Activated CD4-positive, alpha-beta T cell treated with anti-CD3 and anti-CD28 coated beads for 4 hours (primary cell): ENCODE measurements at places on chromosomes 1 and 21.

GRCh38 chr1:92585831-92586230, 99.1 kb upstream of the GFI1 start:
- no peak for DNase-seq

- DNase-seq, result no peak
Observed at GRCh38 chr1:37437087-37437486, 37.3 kb upstream of the ZC3H12A start.

DNA sequence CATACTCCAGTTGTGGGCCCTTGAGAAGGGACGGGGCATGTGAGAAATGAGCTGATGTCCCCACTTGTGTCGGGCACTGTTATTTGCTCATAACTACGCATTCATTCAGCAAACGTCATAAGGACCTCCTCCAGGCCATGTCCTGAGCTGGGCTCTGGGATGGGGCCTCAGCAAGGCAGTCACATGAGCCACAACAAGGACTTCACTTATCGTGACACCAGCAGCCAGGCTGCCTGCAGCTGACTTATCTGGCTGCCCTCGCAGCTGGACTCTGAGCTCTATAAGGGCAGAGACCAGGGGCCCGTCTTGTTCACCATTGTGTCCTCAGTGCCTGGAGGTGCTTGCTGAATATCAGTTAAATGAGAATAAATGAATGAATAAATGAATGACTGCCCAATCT, 37.5 kb upstream of the GRIK3 start:
- DNase-seq, result no peak

- DNase-seq, result no peak
Observed at GRCh38 chr1:216090556-216090955, 332.7 kb downstream of the USH2A start.

DNA sequence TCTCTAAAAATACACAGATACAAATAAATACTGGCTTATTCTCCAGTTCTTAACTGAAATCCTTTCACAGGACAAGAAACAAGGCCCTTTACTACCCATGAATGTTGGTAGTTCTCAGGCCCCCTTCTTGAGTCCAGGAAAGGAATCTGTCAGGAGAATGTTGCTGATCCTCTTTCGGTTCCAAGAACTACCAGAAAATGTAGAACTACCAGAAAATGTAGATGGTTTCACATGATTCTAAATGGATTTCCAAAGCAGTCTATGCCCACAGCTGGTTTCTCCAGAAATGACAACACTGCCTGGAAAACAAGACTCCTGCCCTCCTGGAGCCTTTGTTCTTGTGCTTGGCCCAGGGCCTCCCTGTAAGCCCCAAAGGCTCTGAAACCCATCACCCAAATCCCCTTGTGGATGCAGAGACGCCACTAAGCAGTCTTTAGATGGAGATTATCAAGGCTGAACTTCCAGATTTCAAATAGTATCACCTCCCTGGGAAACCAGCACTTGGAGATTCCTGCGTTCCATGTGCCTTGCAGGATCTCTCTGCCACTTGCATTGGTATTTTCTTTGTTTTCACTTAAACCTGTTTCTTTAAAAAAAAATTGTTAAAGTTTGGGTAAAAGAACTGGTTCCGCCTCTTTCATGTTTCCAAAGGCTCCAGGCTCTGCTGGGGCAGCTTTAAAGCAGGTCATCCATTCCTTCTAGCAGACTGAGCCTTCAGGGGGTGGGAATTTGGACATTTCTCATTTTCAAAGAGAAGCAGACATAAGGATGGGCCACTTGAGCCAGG, 53.4 kb downstream of the MAN1C1 start:
- DNase-seq, result no peak

GRCh38 chr1:148264374-148265276, 112.5 kb upstream of the NBPF11 start:
- no peak for DNase-seq

DNA sequence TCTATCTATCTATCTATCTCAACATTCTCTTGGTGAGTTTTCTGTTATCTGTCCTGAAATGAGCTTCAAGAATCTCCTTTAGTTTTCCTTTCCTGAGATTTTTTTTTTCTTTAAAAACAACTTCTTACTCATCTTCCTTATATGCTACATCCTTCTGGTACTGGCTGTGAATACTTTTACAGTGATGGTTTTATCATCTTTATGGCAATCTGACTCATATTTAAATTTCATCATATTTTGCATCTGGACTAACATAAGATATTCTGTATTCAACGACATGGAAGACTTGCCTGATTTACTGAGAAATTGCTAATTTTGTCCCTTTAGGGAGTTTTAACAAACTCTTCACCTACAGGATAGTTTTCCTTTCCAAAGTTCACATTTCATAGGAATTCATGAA, 33.0 kb downstream of the PDE4B start:
- no peak for DNase-seq

DNA sequence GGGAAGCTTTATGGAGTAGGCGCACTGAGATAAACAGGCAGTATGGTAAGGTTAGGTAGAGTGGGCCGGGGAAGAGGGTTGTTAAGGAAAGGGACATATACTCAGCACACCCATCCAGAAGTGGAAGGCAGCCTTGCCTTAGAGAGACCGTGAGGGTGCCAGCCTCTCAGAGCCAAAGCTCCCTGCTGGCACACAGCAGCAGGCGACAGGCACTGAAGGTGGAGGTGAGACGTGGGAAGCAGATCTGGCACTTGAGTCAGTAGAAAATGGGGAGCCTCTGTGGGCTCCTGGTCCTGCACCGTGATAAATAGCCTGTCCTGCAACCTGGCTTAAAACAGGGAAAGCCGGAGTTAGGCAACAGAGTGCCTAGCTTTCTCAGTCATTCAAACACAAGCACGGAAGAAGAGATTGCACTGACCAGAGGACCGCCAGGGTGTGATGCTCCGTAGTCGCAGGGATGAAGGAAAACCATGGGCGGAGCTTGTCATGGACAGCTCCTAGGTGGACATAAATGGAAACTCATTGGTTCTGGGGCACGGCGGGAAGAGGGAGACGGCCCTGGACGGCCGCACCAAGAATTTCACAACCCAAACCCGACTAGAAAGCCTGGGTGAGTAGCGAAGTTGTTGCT, 15.5 kb downstream of the KCNK1 start:
- no peak for DNase-seq

DNA sequence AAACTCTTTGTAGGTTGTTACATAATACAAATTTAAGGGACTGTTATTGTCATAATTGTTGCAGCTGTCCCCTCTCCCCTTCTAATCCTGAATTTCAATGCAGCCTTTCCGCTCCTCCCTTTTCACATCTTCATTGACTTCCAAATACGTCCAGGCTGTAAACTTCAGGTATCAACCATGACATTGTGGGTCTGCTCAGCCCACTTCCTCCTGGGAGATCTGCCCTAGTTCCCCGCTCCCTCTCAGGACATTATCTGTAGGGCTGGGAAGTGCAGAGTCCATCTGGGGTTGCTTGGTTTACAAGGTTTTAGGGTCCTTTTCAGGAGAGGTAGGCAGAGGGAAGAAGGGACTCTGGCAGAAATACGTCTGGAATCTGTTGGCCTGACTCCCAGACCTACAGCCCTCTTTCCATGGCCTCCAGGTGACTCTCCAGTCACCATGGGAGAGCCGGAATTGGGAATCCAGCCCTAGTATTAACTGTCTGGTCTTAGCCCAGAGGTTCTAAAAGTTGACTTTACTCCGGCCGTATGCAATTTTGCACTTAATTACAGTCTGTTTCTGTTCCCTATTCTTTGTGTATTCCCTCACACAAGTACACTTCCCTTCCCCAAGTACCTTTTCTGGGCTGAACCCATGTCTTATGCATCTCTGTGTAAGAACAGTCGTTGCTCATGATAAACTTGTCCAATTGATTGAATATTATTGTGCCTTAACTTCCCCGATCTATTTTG, 4.7 kb upstream of the DENND2D start:
- DNase-seq, result no peak

GRCh38 chr1:121516234-121516967, 331.6 kb downstream of the SRGAP2C start:
- DNase-seq, result peak; percentile 20

- no peak for DNase-seq
Observed at GRCh38 chr1:89761901-89762300, 58.9 kb upstream of the LRRC8D start.

DNA sequence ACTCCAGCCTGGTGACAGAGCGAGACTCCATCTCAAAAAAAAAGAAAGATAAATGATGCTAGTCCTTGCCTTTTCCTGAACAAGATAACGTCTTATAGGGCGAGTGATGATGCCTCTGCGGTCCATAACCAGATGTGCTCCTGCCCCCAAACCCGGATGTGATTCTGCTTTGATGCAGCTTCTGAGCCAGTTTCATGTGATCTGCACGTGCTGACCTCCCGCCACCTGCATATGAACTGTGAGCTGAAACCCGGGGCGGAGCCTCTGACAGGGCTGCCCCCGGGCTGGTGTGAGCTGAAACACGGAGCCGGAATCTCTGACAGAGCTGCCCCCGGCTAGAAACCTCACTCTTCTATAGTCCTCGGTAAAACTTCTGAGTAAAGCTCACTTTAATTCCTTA, 1.3 kb downstream of the KRTAP12-4 start:
- DNase-seq, result no peak

DNA sequence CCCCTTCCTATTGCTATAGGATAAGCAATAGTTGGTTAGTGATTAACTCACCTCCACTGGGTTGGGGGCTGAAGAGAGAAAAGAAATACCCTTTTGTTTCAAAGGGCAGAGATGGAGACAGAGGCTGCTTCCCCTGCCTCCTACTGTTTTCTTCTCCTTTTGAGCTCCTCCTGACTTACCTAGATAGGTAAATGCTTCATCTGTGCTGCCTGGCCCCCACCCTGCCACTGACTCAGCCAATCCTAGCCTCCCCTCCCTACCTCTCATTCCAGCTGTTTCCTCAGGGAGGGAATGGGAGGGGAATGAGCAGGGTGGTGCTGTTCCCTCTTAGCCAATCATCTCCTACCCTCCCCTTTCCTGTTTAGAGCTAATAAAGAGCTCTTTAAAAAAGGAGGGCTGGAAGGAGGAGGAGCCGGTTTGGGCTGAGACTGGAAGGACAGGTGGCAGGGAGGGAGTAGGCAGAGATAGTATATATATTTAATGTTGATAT, at the start of gene C1orf116:
TSS of gene C1orf116 (minus strand) at position 229 of the 490 bp plus-strand sequence. CDS start 5,158 bp downstream, outside the sequence.
- no peak for DNase-seq

- DNase-seq, result no peak
Observed at GRCh38 chr1:42085596-42085995, 67.6 kb upstream of the GUCA2B start.

- DNase-seq, result no peak
Observed at GRCh38 chr1:36464605-36465393, 615 bp upstream of the MRPS15 start.

GRCh38 chr1:14184454-14184853, 414.0 kb upstream of the KAZN start:
- no peak for DNase-seq

DNA sequence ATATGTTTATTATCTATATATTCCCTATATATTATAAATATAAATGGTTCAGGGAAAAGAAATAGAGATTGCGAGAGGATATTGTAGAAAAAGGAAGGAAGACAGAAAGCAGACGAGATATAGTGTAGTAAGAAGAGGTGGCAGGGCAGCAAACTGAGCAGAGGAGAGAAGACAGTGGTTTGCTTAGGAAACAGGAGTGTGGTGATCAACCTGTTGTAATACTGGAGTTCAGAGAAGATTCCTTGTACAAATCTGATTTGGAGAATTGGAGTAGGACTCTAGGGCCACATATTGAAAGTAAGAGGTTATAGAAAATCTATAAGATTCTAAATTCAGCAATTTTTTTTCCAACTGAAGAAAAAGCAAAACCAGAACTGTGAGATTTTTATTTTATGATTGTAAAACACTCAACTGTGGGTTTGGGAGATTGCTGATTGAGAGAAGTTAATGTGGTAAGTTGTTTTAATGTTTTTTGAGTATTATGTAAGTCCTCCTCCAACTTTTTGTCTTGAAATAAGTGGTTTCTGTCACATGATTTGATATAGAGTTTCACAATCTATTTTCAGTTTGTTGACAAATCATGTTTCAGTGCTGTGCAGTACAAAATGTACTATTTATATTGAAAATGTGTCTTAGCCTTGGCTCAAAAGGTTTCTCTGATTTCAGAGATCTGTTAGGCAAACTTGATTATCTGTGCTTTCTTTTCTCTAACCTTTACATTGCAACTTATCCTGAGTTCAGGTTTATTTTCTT, 9.6 kb upstream of the AMY2B start:
- no peak for DNase-seq

DNA sequence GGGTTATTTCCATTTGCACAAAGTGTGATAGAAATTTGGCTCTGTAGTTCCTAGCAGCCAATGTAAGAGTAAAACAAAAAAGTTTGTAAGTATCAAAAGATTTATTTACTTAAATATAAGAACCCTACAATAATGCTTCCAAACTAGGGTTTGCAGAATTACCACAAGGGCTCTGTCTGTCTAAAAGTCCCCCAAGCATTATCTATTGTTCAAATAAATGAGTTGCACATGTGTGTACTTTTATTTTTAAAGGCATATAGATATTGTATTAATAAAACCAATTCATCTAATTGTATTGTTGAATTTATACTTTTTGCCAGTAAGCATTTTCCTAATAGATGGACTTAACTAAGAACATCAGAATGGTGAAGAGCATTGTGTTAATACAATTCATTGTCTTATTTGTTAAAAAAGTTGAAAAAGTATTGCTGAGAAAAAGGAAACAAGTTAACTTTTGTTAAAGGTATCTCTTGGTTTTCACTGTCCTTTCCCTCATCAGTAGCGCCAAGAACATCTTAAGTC, 863 bp upstream of the PTPRC start:
- no peak for DNase-seq

DNA sequence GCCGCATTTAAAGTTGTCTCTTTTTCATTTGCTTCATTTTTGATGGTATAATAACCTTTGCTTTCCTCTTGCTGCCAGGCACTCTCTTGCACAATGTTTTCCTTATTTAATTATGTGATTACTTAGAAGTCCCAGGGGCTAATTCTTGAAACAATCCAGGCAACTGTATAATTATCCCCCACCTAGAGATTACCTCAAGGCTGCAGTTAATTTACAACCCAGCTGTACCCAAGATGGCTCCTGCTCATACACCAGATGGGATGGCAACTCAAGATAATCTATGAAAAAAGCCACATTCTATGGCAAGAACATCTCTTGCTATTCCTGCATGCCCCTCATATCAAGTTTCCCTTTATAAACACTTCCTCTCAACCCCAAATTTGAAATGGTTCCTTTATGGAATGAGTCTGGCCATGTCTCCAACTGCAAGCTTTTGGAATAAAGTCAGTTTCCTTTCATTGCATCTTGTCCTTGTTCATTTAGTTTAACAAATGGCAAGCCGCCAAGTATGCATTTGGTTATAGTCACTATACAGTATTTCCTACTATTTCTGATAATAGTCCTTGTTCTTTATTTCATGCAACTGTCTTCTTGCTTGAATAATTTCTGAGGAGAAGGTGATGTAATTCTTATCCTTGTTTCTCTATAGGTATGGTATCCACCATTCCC, 1042.6 kb downstream of the PLA2G4A start:
- DNase-seq, result no peak

GRCh38 chr1:159289060-159289459, 13.1 kb upstream of the FCER1A start:
- no peak for DNase-seq
